NCI-H446 (cell line): ENCODE measurements at places on chromosomes 7 and 10.

GRCh38 chr7:9937944-9938631 lies 1035.6 kb upstream of the PHF14 start:
- DNase-seq = no peak

DNA sequence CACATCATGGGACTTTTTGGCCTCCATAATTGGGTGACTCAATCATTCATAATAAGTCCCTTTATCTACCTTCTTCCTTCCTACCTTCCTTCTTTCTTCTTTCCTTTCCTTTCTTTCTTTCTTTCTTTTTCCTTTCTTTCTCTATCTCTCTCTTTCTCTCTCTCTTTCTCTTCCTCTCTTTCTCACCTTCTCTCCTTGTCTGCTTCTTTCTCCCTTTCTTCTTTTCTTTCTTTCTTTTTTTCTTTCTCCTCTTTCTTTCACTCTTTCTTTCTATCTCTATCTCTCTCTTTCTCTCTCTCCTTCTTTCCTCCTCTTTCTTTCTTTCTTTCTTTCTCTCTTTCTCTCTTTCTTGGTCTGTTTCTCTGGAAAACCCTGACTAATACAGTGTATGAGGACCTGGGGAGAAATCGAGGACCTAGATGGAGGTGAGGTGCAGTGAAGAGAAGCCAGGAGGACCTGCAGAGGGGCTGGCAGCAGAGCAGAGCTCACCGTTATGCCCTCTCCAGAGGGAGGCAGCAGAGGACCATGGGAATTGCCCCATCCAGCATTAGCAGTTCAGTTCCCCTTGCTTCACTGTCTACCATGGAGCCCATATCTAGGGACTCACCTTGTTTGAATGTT lies 52.7 kb upstream of the BTRC start:
- DNase-seq = peak; percentile 59

DNA sequence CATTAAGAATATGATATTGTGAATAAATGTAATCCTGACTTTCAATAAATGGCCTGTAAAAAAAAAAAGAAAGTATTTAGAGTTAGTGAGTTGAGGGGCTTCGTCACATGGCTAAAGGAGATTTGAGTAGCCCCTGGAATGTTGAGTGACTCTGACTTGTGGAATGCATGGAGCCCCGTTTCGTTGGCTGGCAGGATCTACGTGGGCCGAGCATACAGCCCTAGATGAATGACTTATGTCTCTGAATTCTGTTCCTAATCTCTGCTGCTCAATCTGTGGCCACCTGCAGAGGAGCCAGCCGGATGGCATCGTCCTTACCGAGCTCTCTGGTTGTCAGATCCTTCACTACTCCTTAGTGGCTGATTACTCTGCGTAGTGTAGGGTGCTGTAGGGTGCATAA lies 155.7 kb downstream of the MGMT start:
- no peak for DNase-seq

- no peak for DNase-seq
Measured at GRCh38 chr10:34719328-34719727, 95.8 kb downstream of the PARD3 start.

DNA sequence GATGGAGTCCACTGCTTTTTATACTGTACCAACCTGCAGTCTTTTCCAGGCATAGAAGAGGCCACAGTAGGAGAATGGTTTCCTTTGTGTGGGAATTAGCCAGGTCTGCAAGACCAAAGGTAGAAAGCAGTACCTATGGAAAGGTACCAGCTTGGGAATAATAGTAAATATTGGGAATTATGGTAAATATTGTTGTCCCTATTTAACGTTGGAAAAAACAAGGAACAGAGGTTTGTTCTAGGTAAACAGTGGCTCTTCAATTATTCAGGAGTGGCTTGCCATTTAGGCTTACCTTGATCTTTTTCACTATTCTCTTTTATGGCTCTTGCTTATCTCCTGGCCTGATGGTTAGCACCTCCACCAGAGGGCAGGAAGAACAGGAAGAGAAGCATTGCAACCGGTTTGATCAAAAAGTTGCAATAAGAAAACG lies 43.9 kb upstream of the GSAP start:
- no peak for DNase-seq

- no peak for DNase-seq
Measured at GRCh38 chr7:54931532-54931931, 87.3 kb upstream of the EGFR start.

- DNase-seq = no peak
Measured at GRCh38 chr7:22210355-22210754, 146.6 kb downstream of the RAPGEF5 start.

GRCh38 chr10:5748394-5748803 lies 63.8 kb downstream of the TASOR2 start:
- DNase-seq = no peak

GRCh38 chr10:59779756-59780533 lies 26.7 kb upstream of the MRLN start:
- no peak for DNase-seq

DNA sequence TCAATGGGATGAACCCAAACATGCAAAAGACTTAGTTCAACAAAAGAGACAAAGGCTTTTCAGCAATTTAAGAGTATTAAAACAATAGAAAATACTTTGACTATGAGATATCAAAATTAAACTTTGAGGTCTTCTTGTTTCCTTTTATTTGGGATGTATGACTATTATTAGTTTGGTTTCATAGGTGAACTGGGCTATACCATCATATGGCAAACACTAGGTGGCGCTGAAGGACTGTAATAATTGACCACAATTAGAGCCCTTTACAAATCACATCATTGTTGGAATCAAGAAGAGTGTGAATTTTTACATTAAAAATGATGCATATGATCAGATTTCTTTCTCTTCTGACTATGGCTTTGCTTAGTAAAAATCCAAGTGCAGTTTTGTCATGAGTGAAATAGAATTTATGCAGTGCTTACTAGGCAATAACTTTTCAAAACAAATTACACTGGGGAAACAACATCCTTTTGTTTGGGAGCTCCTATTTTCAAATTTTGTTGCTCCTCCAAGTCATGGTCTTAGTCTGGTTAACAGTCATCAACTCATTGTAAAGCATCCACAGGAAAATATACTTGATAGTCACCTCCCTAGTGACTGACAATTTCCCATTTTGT lies 14.7 kb upstream of the NXPH1 start:
- DNase-seq = peak; percentile 86

DNA sequence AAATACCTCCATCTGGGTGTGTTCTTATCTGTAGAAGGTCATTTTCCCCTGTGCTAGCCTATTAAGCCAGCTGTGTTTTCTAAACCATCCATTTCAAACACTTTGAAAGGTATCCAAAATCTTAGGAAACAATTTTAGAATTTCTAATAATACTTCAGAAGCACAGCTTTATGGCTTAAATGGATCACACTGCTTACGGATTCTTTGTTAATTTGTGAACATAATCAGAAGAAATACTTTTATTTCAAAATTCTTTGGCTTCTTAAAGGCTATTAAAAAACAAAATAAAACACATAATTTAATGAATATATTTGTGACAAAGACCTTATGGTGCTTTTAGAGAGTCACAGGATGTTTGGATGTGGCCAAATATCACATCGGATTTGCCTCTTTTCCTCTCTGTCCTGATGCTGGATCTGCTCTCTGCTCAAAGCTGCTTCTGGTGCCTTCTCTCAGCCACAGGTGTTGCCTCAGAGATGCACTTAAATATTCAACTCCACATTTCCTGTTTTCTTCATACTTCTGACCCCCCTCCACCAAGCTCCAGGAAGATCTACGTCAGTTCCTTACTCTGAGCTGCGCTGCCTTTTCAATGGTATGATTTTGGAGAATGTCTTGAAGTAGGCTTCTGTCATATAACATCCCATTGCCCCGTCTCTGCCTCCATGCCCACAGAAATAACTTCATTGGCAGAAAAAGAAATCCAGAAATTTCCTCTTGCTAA lies 230.6 kb downstream of the MLLT10 start:
- no peak for DNase-seq
